ENCODE measurements at places on chromosomes 2 and 18. TPM values are rescaled to one million over a fixed set of nuclear protein-coding genes. Genes with fewer than 3 reads are reported as not detected.

DNA sequence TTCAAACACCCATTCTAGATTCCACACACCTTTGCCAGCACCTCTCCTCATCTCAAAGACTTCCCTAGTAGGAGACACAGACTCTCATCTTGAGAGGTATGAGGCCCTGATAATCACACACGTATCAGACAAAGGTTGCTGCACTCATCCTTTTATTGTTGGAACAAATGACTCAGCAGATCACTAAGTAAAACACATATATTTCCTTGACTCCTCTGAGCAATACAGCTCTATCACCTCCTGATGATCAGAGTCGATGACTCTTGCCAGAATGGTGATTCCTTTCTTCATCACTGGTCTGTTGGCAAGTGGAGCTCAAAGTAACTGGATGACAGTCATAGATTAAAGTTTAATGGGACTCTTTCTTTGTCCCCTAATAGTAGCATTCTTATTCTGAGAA, 1049.2 kb upstream of the ZEB2 start:
- DNase-seq: no peak

GRCh38 chr18:68991286-68991685, 193.4 kb downstream of the CCDC102B start:
- DNase-seq: no peak

Gene GPR45
- 0.12 TPM for polyA plus RNA-seq

GRCh38 chr18:22567794-22568193, 150.1 kb upstream of the CTAGE1 start:
- DNase-seq: no peak

GRCh38 chr18:26215247-26215970, 10.8 kb upstream of the TAF4B start:
- DNase-seq: no peak

GRCh38 chr2:68748568-68748967, 14.0 kb downstream of the ARHGAP25 start:
- DNase-seq: no peak

Gene HS1BP3
- 20.2 TPM for polyA plus RNA-seq

GRCh38 chr2:225366731-225367130, 32.8 kb upstream of the NYAP2 start:
- no peak for DNase-seq

Gene C2orf69
- 12.9 TPM for polyA plus RNA-seq

Gene BABAM2
- polyA plus RNA-seq: 58.9 TPM

- no peak for DNase-seq
These were observed 9.5 kb downstream of the ASB18 start for GRCh38 chr2:236254674-236255073.

GRCh38 chr18:53375621-53376020, 848.8 kb downstream of the MBD2 start:
- no peak for DNase-seq

DNA sequence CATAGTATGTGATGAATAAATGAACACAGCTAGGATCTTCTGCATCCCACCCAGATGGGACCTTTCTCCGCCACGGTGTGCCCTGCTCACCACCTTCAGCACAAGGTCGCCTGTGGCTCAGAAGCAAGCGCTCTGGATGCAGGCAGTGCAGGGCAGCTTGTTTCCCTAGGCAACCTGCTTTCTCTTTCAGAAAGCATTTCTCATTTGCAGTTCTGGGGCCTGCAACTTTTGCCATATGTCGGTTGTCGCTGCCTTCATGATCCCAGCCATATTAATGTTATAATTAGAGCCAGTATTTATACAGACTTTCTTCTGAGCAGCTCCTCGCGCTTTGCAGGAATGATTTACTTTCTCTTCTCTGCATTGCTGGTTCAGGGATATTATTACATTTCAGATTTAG, 692.8 kb downstream of the RNF144A start:
- DNase-seq: no peak
